H54 (cell line): ENCODE measurements at places on chromosomes 7 and 10.

DNA sequence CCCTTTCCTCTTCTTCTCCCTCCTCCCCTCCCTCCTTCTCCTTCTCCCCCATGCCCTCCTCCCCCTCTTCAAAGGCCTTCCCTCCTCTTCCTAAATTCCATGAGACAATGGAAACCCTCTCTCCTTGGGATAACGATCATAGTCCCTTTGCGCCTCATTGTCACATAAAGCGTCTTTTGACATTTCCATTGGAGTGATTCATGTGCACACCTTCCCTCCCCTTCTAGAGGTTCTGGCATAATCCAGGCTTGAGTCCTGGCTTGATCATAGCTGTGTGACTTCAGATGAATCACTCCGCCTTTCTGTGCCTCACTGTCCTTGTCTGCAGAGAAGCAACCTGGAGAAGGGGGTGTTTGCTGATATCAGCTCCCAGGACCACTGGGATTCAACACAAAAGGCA, 204.2 kb downstream of the TNS3 start:
- DNase-seq = no peak

DNA sequence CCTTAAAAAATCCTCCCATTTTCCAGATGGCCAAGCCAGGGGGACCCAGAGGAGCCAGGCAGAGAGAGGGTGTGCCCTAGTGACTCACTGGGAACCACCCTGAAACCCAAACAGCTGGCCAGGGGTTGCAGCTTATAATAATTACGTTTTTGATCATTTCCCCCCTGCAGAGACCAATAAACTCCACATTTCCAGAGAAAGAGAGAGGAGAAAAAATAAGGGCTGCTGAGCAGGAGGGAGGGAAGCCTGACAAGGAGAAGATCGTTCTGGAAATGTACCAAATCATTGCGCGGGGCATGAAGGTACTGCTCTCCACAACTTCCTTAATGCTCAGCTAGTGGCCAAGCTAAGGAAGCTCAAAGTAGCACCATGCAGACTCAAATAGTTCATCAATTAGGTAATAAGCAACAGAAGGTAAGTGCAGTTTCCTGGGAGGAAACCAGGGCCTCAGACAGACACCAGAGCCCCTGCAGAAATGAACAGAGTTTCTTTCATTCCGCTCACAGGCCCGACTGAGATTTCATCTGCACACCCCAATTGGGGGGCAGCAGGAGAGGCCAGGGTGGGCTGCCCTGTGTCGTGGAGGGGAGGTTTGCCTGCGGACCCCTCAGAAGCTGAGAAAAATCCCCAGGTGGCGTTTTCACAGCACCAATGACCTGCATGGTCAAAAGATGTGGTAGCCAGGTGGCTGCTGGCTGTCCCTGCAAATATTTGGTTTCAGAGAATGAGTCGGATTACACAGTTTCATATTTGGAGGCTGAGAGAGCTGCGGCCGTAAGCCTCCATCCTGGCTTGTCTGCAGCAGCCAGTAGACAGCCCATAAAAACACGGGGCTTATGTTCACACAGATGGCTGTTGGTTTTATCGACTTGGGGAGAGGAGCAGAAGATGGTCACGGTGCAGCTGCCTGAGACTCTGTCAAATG, 153.2 kb upstream of the LYZL2 start:
- DNase-seq = no peak

DNA sequence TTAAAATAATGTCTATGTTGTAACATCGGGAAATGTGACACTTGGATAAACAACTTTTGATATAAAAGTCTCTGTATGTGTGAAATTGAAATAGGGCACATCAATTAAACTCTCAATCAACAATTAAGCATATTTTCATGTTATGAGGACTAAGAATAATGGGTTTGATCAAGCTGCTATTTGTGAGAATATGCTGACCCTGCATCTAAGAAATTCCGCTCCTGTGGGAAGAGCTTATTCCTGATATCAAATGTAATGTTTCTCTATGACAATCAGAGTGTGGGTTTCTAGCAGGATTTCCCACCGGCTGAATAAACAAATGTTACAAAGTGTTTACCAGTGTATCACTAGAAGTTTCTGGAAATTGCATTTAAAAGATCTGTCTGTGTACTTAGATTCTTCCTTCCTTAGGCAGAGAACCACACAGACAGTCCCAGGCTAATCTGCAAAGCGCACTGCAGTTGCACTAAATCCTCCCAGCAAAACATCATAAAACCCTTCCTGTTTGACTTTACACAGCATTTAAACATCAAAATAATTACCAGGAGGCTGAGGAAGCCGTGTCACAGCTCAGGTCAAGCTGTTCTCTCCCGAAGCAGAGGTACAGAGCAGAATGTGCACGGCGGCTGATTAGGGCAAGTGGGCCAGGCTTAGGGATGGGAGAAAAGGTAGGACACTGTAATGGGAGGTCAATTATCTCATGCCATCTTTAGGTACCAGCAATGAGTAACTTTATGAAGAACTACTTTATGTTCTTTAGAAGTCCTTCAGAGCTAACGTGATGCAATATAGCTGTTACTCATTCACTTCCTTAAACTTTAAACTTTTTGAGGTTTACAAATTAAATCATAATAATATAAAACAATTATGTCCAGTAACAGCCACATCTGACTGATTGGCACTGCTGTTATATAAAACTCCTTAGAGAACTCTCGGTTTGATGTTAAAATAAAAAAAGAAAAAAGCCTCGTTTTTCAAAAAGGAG, 109.1 kb upstream of the CTTNBP2 start:
- no peak for DNase-seq

GRCh38 chr7:6436385-6436685, 11.4 kb downstream of the DAGLB start:
- DNase-seq = no peak

- no peak for DNase-seq
Observed at GRCh38 chr7:39088730-39089593, 111.3 kb downstream of the POU6F2 start.

DNA sequence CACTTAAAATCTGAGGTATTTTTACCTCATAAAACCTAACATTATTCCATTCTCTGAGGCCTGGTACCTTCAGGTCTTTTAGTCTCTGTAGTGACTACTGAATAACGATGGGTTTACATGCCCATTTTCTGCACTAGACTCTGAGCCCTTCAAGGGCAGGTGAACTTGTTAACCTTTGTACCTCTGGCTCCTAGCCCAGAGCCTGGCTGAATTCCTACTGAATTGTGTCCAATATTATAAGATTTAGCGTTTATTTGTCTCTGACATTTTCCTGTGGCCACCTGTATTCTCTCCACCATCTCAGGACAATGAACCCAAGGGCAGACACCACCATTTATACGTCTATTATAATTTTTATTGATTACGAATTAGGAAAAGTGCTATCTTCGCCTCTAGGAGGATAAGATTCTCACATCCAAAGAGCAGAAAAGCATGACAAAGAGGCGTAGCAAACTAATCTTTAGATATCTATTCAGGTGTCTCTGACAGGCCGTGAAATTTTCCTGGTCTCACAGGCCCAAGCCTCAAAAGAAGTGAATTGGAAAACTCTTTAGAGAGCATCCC, 27.9 kb upstream of the HNRNPH3 start:
- no peak for DNase-seq

DNA sequence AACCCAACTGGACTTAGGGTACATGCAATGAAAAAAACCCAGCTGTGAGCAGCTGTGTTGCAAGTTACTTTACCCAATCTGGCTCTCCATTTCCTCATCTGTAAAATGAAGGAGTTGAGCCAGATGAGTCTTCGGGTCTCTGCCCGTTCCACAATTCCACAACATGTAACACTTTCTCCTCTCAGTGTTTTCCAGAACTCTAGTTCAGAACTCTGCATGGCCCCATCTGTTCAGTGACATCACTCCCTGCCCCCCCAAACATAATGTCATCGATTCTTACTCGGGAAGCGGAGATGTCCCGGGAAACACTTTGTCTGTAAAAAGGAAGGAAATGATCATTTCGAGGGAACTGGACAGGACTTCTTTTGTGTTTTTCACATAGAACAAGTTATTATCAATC, 2.5 kb downstream of the SH3PXD2A start:
- DNase-seq = no peak

DNA sequence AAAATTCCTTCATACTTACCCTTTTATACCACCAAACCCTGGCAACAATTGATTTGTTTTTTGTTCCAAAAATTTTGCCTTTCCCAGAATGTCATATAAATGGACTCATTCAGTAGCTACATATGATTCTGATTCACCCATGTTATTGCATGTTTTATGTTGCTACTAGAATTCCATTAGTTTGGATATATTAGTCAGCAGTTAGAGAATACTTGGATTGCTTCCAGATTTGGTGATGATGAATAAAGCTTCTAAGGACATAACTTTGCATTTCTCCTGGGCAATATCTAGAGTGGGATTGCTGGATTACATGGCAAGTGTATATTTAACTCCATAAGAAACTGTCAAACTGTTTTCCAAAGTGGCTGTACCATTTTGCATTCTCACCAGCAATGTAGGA, 806.9 kb downstream of the DNAJB9 start:
- DNase-seq = no peak

GRCh38 chr7:29748286-29749099, 57.8 kb upstream of the WIPF3 start:
- no peak for DNase-seq

DNA sequence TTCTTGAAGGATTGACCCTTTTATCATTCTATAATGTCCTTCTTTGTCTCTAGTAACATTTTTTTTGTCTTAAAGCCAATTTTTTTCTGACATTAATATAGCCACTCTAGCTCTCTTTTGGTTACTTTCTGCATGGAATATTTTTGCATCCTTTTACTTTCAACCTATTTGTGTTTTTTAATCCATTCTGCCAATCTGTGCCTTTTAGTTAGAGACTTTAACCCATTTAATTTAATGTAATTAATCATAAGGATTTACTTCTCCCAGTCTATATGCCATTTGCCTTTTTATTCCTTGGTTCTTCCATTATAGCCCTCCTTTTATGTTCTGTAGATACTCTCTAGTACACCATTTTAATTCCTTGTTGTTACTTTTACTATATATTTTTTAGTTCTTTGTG, 32.7 kb upstream of the RABGEF1 start:
- no peak for DNase-seq

DNA sequence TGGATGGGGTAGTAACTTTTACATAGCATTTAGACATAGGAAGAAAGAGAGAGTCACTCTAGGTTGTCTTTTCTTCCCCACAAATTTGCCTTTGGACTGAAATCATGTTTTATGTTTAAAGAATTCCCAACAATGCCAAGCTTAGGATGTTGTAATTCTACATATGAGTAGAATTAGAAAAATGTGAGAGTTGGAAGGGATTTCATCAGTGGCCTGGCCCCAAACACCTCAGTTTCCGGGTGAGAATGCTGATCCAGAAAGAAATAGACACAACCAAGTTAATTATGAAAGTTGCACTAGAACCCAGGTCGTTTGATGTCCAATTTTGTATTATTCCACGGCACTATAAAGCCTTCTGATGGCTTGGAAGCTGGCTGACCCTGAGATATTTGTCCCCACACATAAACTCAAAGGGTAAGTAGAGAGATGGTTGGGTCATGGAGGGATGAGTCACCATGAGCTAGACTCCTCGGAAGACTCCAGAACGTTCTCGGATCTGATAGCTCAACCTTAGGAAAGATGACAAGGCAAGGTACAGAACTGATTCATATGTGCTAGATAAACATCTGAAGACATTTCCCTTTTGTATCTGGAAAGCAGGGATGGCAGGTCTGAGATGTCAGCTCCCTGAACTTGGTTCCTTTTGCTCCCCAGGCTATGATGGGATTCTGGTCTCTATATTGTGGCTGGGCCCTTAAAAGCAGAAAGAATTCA, 48.8 kb upstream of the SLC35B4 start:
- no peak for DNase-seq

- DNase-seq = peak; percentile 69
Observed at GRCh38 chr10:122494833-122495232, 33.5 kb downstream of the HTRA1 start.

DNA sequence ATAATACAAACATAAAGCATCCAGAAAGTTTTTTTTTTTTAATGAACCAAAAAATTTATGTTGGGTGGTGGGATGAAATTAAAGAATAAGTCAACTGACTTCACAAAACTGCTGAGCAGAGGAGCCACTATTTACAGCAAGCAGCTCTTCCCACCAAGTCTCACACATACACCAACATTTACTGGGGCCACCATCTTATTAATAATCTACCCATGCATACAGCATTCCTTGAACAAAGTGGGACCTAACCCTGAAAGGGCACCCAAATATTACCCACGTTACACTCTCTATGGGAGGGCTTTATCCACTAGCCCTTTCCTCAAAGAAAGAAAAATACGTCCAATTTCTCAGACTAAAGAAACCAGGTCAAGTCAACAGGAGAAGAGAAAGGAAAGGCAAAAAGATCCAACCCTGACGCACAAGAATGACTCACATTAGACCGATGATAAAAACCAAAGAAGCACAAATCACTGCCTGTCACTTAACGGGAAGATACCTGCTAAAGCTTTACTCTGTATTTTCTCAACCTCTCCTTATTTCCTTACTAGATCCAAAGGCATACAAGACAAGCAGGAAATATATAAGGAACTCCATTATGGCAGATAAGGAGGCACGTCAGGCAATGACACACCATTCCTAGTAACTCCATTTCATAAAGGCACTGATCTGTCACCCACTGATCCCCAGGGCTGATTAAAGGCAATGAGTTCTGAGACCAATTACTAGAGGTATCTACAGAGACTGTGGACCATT, 141.8 kb upstream of the ASAH2 start:
- DNase-seq = no peak

DNA sequence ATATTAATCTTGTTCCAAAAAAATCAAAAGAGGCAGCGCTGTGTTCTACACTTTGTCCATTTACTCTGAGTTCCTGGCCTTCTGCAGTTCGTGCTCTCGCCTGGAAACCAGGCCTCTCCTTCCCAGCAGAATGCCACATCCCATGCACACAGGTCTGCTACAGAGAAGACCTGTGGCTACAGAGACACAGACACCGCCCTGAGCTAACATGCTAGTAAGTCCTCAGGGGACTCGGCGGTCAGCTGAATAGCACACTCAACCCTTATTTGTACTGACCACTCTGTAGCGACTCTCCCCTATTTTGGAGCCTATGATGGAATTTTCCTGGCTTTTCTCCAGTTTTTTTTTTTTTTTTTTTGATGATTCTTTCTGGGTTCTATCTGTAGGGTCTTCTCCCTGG, 12.8 kb downstream of the CREB3L2 start:
- no peak for DNase-seq

GRCh38 chr10:47332946-47333345, 10.7 kb downstream of the GDF2 start:
- no peak for DNase-seq

GRCh38 chr7:157271315-157271990, 65.4 kb upstream of the DNAJB6 start:
- DNase-seq = no peak

DNA sequence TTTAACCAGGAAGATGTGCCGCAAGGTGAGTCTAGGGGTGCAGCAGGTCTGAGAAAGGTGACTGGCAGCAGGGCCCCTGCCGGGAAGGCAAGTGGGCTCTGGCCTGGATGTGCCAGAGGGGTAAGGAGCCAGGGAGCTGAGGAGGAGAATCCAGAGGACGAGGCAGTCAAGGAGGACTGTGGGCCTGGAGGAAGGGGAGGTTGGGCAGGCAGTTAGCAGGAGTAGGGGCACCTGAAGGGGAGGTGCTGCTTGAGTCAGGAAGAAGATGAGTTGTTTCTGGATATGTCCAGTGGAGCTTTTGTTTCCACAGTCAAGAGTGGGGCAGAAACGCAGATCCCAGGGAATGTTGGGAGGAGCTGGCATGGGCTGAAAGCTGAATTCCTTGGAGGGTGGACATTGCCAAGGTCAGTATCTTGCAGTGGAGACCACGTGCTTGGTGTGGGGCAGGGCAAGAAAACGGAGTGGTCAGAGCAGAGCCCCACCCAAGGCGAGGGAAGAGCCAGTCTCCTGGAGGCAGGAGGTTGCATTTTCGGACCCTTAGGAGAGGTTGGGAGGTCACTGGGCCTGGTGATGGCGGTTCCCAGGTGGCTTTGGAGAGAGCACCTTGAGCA, 34.0 kb downstream of the MINDY4 start:
- DNase-seq = no peak

- no peak for DNase-seq
Observed at GRCh38 chr10:26939290-26939961, 78.7 kb upstream of the ABI1 start.
